ENCODE measurements at places on chromosomes 3 and 15. TPM values are rescaled to one million over a fixed set of nuclear protein-coding genes. Genes with fewer than 3 reads are reported as not detected.

GCHFR gene
- 29.1 TPM for total RNA-seq

ARPIN gene
- not detected for total RNA-seq

KNSTRN gene
- 82.0 TPM for total RNA-seq

SEC22C gene
- 47.3 TPM for total RNA-seq

KCNAB1 gene
- not detected for total RNA-seq

CCR3 gene
- total RNA-seq = 1.4 TPM

TNFAIP8L3 gene
- 4.1 TPM for total RNA-seq

EXD1 gene
- total RNA-seq = not detected

PLIN1 gene
- total RNA-seq = 0.12 TPM

NFKBIZ gene
- total RNA-seq = 51.3 TPM

TIMP4 gene
- not detected for total RNA-seq

ARGFX gene
- total RNA-seq = not detected

PPP2R3A gene
- total RNA-seq = 0.07 TPM

NMB gene
- total RNA-seq = 1.5 TPM

SI gene
- not detected for total RNA-seq

CILP gene
- not detected for total RNA-seq

All from activated CD8-positive, alpha-beta memory T cell treated with anti-CD3 and anti-CD28 coated beads, Interleukin-2, amount 10 ng/mL, durations not matched to agents 7 days and 5 days (primary cell).